Activated naive CD8-positive, alpha-beta T cell treated with anti-CD3 and anti-CD28 coated beads, Interleukin-2, amount 50 U/mL, for 16 hours (primary cell): ENCODE measurements at places on chromosomes 11 and 22.

GRCh38 chr11:128592454-128592853, 5.1 kb upstream of the ETS1 start:
- no peak for DNase-seq

- no peak for DNase-seq
Observed at GRCh38 chr11:132024587-132025295, 654.3 kb downstream of the NTM start.

- DNase-seq, result no peak
Observed at GRCh38 chr22:27985323-27986275, 66.5 kb upstream of the PITPNB start.

DNA sequence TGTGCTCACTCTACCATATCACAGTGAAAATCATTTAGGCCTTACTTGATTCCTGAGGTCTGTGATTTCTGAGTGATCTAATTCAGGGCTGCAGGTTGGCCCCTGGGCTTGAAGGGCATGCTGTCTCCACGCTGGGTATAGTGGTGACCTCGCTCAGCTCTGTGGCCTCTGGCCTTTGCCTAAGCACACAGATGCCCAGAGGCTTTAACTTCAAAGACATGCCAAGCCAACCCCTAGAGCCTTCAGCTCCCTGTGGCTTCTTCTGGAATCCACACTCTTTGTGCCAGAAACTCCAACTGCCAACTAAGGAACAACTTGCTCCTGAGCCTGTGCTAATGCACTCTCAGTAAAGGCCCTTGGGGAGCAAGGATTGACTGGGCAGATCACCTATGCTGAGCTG, 232.6 kb upstream of the MPPED2 start:
- DNase-seq, result no peak
